ENCODE measurements at places on chromosomes 5 and 9.

DNA sequence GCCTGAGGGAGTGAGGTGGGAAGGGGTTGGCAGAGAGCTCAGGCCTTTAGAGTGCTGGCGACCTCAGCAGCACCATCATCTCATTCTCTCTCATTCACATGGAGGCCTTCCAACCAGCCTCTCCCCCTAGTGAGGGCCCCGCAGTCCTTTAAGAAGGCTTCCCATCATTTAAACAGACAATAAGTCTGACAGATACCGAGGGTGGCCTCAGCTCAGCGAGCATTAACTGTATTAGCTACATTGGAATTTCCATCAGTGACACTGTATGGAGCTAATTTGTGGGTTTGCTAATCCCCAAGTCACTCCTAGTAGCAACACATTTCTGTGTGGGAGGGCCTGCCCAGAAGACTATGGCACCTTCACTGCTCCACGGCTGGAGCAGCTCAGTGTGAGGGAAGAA, 75.8 kb downstream of the INSYN2B start:
- no peak for DNase-seq

DNA sequence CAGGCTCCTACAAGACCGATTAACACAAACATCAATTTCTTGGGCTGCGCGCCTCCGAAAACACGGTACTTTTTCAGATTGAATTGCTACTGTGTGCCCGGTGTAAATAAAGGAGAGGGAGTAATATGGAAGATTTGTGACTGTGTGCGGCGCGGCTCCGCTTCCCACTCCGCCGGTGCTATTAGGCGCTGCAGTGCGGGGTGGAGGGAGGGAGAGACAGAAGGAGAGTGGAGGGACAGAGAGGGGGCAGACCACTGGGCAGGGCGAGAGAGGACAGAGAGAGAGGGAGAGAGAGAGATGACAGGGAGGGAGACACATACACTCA, 24.7 kb upstream of the RNU6ATAC start:
- DNase-seq: no peak

DNA sequence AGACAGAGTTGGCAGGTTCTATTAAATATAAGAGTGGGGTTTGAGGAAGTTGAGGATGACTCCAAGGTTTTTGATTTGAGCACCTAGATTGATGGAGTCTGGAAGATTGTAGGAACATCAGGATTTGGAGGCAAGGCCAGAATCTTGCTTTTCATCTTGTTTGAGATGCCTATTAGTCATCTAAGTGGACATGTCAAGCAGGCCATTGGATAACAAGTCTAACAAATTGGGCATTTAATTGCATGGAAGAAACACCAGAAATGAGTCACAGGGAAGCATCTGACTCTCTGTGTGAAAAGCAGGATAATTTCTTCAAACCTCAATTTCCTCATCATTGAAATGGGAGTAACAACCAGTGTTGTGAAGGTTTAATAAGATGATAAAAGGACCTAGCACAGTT, 53.3 kb upstream of the ARL15 start:
- DNase-seq: no peak

GRCh38 chr9:119078015-119078414, 291.2 kb downstream of the BRINP1 start:
- DNase-seq: no peak

DNA sequence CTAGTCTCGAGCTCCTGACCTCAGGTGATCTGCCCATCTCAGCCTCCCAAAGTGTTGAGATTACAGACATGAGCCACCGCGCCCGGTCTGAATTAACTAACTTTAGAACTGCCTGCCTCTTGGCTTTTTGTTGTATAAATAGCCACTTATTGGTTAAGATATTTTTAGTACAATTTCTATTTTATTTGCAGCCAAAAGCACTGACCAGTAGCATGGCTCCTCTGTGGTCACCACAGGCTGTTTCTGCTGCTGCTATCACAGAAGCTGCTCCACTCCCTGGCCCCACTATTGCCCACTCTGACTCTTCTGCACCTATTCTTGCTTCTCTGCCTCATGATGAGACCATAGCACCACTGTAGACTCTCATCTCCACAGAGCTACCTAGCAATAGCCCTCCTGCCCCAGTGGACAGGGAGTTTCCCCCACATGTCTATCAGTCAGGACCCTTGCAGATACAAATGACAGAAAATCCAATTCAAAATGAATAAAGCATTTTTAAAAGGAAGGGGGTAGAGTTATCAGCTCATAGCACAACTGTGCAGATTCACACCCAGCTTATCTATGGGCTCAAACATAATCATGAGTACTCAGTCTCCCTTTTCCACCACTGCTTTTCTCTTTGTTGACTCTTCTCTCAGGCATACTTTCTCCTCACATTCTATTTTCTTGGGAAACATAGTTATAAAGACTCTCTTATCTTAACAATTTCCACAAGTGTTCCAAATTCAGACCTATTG, 151.8 kb upstream of the EPB41L4A start:
- DNase-seq: no peak

DNA sequence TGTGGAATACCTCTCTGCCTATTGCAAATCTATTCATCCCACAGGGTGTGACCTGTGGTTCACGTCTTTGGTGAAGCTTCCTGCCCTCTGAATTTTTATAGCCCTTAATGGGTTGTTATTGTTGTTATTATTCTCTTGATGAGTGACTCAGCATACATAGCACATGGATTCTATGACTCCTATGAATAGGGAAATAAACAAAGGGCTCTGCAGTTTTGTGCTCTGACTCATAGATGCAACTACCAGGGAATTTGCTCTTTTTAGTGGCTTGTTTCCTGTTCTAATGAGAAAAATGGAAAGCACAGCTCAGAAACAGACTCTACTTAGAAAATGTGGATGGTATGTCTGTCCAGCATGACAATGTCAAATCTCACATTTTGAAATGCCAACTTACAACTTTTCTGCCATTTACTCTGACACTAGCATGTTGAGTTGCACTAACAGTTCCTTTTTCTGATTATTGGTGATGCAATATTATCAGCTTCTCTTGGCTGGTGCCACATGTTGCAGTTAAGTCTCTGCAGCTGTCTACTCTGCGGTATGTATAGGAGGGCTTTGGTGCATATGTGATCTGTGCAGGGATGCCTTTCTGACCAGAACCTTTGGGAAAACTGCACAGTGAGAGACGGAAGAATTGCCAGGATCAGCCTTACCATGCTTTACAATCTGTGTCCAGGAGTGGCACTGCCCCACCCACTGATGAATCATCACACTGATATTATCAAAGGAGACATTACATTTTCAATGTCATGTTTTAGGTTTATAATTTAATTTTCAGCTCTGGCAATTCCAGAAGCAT, 996.4 kb upstream of the WWC1 start:
- DNase-seq: no peak

DNA sequence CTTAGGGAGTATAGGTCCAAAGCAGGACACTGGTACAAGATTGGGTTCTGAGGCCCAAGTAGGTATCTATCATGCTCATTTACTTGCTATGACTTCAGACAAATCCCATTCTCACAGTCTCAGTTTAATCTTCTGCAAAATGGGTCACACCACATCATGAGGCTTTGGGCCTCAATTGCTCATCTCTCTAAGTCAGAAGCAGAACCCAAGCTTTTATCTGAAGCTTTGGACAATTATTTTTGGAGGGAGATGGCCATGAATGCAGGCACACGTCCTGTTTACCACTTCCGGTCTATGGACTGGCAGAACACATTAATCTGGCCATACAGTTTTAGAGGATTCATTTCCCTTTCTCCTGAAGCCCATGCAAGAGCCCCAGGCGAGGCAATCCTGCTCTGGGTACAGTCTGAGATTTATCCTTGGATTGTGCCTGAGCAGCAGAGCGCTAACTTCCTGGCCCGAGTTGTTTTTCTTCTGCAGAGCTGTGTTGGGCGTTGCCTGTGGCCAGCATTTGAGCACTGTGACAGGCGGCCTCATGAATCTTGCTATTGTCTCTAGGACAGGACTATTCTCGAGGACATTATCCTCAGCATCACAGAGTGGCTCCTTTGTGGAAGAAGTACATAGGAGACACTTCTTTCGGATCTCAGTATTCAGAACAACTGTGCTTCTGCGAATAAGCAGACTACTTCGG, 16.1 kb downstream of the SLC22A4 start:
- no peak for DNase-seq

GRCh38 chr9:129235931-129236331, 57.9 kb upstream of the IER5L start:
- DNase-seq: no peak

GRCh38 chr9:18666348-18666747, 192.4 kb downstream of the ADAMTSL1 start:
- no peak for DNase-seq

GRCh38 chr9:107480386-107480789, 9.2 kb downstream of the KLF4 start:
- no peak for DNase-seq

- DNase-seq: no peak
These were observed 72.9 kb upstream of the SPTLC1 start for GRCh38 chr9:92187989-92188714.

- no peak for DNase-seq
These were observed 421.6 kb upstream of the SGCD start for GRCh38 chr5:155905364-155905763.

- no peak for DNase-seq
These were observed 21.8 kb downstream of the LURAP1L start for GRCh38 chr9:12796601-12797000.

- no peak for DNase-seq
These were observed 242.6 kb upstream of the MVB12B start for GRCh38 chr9:126084008-126084407.

- DNase-seq: no peak
These were observed 31.8 kb downstream of the SPATA31C2 start for GRCh38 chr9:88106492-88106891.

DNA sequence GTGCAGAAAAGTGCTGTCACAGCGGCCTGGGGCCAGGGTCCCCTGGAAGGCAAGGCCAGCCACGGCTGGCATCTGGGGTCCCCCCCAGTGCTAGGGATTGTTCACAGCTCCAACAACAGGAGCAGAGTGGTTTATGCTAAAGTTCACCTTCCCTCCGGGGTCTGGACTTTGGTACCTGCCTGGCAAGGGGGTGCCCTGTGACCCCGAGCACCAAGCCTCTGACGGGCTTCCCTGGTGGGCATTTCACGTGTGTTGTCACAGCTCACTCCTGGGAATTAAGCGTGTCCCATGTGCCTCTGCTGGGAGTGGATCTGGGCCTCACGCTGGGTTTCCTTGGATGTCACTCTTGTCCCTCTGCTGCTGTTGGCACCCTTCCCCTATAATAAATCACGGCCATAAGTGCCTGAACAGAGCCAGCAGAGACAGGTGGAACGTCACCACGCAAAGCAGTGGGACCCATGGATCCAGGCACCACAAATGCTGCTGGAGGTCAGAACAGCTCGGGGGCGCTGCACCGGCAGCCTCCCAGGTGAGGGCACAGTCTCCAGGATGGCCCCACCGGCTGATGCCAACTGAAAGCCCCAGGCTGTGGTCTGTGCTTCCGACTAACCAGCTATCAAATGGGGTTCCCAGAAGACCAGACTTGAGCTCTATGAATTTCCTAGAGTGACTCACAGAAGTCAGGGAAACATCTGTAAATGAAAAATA, 17.8 kb upstream of the ZDHHC11 start:
- no peak for DNase-seq

GRCh38 chr5:157566902-157567489, 8.6 kb downstream of the ADAM19 start:
- no peak for DNase-seq

DNA sequence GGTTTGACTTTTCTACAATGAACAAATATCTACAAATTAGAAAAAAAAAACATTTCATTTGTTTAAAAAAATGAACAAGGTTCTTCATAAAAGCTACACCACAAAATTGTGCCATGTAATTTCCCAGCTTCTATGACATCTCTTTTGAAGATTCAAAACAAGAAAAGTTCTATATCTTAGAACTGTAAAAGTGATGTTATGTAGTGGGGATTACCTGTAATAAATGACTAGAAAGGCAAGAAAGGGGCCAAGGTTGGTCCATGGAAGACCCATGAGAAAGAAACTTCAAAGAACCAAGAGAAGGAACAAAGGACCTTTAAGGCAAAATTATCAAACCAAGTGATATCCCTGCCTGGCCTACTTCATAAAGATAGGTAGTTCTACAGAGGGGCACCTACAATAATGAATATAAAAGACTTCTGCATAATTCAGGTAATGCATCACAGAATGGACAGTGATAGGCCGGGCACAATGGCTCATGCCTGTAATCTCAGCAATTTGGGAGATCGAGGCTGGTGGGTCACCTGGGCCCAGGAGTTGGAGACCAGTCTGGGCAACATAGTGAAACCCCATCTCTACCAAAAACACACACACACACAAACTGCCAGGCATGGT, 7.6 kb downstream of the MLLT3 start:
- no peak for DNase-seq

GRCh38 chr9:136701668-136702053, 10.7 kb upstream of the DIPK1B start:
- DNase-seq: no peak

- no peak for DNase-seq
These were observed 9.0 kb downstream of the TLX3 start for GRCh38 chr5:171318026-171318425.

GRCh38 chr5:165521816-165522610, 2016.6 kb downstream of the MAT2B start:
- no peak for DNase-seq

DNA sequence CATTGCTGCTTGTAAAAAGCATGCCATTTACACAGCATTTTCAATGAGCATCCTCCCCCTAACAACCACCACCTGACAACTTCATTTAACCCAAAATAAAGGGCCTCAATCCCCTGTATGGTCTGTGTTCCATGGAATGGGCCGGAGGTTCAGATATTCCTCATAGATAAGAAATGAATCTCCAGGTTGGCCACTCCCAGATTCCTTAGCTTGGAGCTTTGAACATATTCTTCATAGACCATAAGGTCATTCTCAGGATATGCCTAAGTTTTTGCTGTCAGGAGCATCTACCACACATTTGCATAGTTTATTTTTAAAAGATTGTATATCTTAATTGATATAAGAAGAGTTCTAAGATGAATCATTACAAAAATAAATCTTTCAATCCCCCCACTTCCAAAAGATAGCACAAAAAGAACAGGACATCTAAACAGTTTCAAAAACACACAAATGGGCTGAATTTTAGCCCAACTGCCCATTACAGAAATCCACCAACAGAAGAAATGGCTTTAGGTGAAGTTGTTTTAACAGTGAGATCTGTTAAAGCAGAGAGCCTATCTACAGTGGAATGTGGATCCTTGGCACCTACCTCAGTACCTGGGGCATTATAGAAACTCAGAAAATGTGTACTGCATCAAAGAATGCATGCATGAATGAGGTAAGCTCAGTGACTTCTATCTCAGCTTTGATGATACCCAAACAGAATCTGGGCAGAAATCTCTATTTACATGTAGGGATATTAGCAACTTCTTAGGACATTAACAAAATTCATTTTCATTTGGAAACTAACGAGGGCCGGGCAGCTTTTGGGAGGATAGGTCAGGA, 179.8 kb downstream of the SEC61B start:
- DNase-seq: no peak

- DNase-seq: no peak
These were observed 274.2 kb upstream of the TARS1 start for GRCh38 chr5:33166522-33166921.

DNA sequence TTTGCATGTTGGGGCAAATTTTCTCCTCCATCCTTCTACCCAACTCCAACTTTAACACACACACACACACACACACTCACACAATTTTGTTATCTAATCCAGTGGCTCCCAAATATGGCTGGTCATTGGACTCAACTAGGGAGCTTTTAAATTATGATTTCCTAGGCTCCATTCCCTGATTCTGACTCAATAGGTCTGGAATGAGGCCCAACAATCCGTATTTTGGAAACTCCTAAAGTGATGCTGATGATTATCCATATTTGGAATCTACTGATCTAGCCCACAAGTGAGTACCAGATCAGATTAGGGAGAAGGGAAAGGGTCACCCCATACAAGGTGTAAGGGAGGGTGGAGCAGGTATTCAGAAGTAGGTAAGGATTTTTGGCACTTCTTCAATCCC, 309.7 kb downstream of the TLE1 start:
- no peak for DNase-seq

All from stimulated activated CD8-positive, alpha-beta memory T cell treated with anti-CD3 and anti-CD28 coated beads, Interleukin-15, amount 100 ng/mL, for 4 hours (primary cell).